NCI-H146 (cell line): ENCODE measurements at places on chromosomes 3 and 15.
A peak's percentile ranks its signal among the peaks of the same experiment; 100 is the strongest.

DNA sequence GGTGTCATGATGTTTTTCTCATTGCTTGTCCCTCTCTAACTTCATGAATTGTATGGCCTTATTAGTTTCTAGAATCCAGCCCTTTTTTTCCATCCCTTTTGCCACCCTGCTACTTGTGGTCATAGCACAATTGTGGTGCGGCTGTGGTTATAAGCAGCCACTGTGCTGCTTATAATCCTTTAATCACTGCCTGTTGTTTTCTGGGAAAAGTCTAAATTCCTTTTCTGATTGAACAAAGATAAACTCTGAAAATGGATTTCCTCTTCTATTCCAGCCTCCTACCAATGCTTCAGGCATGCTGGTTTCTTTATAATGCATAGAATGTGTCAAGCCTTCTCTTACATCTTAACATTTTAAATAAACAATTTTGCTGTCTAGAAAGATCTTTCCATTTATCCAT is 319.5 kb downstream of the C3orf38 start:
- DNase-seq: no peak

- DNase-seq: no peak
Observed at GRCh38 chr15:60283936-60284335, 113.8 kb downstream of the ANXA2 start.

DNA sequence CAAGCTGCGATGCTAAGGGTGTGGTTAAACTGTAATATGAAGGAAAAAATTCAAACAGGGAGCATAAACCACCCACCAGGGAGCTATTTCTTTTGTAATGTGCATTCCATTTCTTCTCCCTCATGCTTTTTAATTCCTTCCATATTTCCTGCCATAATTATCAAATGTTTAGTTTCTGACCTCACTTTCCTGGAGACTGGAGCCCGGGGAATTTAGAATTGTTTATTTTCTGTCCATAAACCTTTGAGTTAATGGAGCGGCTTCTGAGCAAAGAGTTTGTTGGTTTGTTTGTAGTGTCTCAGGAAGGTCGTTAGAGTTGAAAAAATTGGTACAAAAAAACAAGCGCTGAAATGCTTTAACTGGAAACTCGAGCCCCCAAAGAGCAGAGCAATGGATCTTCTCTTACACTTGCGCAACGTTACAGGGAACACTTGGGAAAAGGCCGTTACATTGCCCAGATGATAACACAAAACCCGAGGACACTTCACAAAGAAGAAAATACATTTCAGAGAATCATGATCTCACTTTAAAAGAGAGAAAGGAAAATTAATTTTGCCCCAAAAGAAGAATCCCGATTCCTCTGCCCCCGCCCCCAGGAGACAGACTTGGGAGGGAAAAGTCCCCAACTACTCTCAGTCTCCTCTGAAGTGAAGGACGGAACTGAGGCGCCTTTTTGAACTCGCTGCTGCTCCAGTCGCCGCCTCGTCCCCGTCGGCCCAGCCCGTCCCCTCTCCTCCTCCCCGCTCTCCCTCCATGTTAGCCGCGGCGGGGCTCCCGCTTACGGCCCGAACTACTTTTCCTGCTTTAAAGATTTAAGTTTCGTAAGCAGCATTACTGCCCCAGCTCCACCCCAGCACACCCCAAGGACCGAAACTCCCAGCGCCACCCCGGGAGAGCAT is 842 bp downstream of the FSTL1 start:
- DNase-seq: peak; percentile 32

GRCh38 chr15:59751552-59752413 is 62.7 kb upstream of the BNIP2 start:
- DNase-seq: peak; percentile 31

DNA sequence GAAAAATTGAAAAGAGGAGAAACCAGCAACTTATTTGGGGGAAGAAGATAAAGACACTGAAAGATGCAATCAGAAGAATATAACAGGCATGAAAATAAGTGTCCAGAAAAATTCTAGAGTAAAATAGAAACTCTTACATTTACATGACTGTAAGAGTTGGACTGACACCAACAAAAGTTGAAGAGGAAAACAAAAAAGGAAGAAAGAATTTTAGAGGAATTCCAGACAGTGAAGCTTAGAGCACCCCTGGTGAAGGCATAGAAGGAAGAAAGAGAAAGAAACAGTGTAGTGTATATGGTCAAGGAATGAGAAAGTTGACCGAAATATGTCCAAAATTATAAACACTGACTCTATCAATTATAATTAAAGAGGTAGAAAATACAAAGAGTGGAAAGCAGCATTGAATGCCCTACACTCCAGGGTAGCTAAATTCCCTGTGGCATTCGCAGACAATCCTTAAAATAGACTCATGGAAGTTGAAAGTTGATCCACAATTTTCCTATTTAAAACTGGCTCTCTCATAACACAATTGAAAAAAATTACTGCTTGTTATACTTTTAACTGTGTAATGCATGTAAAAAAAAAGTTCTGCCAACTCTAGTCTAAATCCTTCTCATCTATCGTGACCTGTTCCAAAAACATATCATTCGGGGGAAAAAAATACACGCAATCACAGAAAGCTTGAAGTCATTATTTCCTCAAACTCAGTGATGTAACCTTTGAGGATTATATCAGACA is 102.6 kb upstream of the ABI3BP start:
- no peak for DNase-seq

DNA sequence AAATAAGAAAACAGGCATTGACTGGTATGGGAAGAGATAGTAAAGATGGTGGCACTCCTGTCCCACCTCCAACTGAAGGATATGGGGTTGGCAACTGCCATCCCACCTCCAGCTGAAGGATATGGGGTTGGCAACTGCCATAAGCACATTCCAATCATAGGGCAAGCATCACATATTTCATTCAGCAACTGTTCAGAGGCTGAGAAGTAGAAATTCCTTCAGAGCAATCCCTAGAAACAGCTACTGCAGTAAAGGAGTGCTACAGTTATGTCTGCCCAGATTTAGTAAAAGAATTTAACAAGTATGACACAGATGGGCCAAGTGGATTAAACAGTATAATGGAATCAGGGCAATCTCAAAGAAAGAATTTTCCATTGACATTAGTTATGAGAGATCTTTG is 156.8 kb downstream of the IMPG2 start:
- DNase-seq: no peak

DNA sequence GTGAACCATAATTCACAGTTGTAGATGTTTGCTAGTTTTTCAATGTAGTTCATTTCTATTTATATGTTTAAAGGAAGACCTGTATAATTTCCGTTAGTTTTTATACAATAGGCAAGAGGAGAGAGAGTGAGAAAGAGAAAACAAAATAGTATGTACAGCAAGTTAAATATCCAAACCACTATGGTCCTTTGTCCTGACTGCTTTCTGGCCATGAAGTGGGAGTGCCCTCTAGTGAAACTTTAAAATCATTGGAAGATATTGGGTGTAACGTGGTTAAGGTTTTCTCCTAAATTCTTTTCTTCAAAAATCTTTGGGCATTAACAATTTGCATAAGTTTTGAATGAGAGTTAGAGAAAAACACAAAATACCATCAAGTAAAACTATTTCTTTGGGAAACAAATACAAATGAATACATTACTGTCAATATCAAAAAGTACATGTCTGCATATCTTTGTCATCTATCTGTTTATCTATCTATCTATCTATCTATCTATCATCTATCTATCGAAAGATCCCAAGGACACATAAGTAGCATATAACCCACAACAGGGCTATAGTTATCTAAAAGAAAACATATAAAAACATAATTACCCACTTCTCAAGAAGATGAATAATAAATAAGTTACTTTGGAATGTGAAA is 534.6 kb upstream of the ATP11B start:
- DNase-seq: peak; percentile 83

- DNase-seq: no peak
Observed at GRCh38 chr3:33467786-33468185, 27.6 kb upstream of the UBP1 start.

DNA sequence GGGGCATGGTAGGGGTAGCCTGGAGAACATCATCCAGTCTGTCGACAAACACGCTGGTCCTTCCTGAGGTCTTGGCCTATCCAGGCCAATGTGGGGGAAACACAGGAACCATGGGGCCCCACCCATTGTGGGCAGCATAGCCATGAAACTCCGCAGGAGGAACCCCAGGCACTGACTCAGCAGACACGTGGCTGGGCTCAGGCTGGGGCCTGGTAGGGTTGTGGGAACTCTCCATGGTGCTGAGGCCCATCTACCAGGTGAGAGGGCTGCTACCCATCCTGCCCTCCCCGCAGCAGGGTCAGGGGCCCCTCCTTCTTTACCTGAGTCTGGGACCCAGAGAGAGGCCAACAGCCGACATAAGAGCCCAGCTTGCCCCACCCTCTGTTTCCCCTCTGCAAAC is 22.6 kb upstream of the CACNA2D2 start:
- DNase-seq: no peak

DNA sequence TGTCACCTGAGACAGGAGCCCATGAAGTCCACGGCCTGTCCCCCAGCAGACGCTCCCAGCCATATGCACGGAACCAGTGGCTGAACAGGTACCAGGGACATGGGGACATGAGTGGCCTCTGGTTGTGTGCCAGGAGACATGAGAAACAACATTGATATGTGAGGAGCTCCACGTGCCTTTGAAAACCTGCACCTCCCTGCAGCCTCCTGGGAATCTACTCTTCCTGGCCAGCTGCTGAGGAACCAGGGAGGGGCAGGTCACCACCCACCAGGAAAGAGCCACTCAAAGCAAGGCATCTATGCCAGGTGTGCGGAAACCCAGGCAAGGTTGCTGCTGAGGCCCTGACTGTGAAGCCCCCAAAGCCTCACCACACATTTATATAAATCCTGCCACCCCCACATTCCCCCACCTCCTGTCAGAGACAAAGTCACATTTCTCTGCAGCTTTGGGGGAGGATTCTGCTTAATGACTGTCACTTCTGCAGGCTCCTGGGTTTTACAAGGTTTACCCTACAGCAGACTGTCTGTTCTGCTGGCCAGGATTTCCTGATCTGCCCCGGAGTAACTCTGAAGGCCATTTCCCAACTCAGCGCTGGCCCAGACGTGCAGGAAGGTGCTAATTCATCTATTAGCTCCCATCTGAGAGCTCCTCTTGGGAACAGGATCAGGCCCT is 110.8 kb downstream of the ADCY5 start:
- no peak for DNase-seq

DNA sequence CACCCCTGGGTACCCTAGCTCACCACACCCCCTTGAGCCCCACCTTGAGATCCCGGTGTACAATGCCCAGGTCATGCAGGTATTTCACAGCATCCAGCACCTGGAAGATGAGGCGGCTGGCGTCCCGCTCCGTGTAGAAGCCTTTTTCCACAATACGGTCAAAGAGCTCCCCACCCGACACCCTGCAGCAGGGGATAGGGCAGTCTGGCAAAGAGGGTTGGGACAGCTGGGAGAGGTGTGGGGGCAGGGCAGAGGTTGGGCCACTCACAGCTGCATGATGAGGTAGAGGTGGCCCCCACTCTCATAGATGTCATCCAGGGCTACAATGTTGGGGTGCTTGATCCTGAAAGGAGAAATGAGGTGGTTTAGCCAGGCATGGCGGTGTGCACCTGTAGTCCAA is 6.9 kb downstream of the CAMK1 start:
- no peak for DNase-seq
